D721Med (cell line): ENCODE measurements at places on chromosomes 7 and 10.

DNA sequence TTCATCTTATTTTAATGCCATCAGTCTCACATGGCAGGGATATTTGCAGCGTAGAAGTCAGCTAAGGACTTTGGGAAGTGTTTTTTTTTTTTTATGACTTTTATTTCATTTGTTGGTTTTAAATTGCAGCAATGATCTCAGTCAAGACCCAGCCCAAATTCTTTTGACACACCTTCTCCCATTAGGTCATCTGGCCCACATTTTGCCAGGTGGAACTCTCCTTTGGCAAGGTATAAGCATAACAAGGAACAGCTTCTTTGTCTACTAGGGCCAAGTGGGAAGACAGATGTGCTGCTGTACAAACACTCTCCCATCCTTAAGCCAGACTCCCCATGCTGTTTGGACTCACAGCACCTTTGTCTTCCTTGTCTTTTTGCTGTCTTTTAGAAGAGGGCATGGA is 41.8 kb downstream of the PLEKHA8 start:
- DNase-seq, result no peak

- DNase-seq, result no peak
These were observed 253.7 kb downstream of the PTEN start for GRCh38 chr10:88116971-88117626.

DNA sequence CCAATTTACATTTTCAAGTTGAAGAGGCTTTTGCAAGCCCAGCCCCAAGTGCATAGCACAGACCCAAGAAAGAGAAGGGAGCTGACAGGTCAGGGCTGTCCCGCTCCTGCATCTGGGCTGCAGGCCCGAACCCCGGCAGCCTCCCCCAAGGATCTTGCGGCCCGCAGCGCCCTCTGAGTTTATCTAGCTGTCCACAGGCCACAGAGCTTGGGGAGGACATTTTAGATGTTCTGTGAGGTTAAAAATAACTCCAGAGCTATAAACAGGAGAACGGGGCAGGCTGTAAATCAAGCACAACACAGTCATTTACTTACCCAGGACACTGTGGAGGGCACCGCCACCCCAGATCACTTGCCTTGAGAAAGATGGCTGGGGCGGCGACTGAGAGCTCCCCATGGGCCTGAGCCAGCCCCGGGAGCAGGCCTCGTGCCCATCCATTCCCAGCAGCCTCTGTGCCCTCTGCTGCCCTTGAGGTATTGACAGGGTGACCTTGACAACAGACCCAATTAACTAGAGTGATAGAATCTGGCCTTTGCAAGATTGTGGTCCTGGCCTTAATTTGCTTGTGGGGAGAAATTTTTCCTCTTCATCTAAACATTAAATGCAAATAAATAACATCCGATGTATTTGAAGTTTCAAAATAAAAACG is 563.0 kb downstream of the TCERG1L start:
- no peak for DNase-seq

GRCh38 chr10:117541909-117542705 is 439 bp upstream of the EMX2 start:
- no peak for DNase-seq

- DNase-seq, result no peak
These were observed 864 bp downstream of the PSTK start for GRCh38 chr10:122981066-122981464.

DNA sequence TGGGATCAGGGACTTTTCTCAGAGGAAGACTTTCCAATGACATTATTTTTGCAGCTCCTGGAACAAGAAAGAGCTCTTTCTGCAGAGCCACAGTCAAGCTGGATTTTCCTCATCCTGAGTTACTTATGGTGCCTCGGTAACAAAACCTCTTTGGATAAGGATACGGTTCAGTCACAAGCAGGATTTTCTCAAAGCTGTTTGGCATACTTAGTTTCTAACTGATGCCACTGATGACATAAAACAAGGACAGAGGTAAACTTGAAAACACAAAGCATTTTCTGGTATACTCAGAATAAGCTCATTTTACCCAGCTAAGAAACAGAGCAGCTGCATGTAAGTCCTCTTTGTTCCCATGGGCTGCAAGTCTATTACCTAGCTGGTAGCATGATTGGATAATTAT is 340.9 kb upstream of the MEOX2 start:
- DNase-seq, result no peak

GRCh38 chr7:23532490-23533237 is 883 bp upstream of the TRA2A start:
- no peak for DNase-seq

GRCh38 chr10:35890676-35891495 is 248.8 kb upstream of the FZD8 start:
- DNase-seq, result no peak

DNA sequence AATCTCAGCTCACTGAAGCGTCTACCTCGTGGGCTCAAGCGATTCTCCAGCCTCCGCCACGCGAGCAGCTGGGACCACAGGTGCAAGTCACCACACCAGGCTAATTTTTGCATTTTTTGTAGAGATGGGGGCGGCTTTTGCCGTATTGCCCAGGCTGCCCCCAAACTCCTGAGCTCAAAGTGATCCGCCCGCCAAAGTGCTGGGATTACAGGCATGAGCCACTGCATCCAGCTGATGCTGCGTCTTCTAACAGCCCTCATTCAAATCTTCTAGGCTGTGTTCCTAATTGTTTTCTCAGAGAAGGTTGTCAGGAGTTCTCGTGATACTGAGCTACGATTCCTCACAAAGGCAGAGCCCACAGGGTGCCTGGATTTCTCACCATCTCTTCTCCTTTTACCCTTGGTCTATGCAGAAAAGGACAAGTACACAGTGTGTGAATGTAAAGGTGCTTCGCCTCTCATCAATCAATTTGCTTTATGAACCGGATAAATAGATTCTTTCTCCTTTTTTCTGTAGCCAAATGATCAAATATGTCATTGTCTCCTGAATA is 247.3 kb upstream of the PTN start:
- no peak for DNase-seq

- no peak for DNase-seq
These were observed 35.0 kb downstream of the DNAJC12 start for GRCh38 chr10:67802767-67803538.

GRCh38 chr10:96334616-96335526 is 23.9 kb downstream of the OPALIN start:
- peak; percentile 32 for DNase-seq

- no peak for DNase-seq
These were observed 92.1 kb upstream of the PODXL start for GRCh38 chr7:131648491-131648890.

DNA sequence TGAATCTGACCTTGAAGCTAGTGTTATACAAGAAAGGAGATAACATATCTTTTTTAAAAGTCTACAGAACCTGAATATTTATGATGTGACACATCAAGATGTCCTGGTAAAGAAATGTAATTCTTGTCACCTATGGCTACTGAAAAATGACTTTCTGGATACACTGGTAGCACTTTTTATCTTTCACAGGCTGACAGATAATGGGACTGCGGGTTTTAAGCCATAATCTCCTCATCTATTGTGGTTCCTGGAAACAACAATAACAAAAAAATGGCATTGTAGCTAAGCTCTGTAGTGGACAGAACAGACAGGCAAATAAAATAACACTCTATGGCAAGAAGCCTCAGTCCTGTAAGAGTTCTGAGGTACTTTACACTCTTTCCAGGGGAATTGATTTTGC is 31.6 kb upstream of the YAE1 start:
- no peak for DNase-seq

DNA sequence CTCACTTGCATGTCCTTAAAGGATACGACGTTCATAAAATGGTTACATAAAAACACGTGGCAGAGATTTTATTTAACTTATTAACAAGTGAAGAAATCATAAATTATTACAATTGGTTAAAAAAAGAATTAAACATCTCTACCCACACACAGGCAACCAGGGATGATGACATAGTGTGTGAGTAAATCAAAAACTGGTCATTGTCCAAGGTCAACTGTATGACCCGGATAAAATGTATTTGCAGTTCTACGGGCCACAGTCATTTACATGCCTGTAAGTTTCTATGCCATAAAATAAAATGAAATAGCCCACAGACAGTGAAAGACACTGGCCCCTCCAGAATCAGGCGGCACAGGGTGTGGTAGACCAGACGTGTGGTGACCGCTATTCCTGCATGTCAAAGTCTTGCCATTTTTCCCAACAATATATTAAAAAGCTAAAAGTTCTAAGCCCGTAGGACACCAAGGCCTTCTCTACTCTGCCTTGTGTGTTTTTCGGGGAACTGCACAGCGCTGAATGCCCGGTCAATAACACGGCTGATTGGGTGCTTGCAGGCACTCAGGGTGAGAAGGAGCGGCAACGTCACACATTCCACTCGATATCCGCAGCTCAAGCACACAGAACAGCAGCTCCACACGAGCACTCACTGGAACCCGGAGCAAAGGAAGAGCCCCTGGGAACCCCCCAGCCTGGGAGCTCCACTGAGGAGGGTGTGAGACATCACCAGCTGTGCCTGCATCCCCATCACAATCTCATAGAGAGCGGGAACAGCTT is 143.3 kb upstream of the PPP2R2D start:
- DNase-seq, result no peak

- DNase-seq, result no peak
These were observed 65.9 kb downstream of the PDIA4 start for GRCh38 chr7:148962440-148962822.

DNA sequence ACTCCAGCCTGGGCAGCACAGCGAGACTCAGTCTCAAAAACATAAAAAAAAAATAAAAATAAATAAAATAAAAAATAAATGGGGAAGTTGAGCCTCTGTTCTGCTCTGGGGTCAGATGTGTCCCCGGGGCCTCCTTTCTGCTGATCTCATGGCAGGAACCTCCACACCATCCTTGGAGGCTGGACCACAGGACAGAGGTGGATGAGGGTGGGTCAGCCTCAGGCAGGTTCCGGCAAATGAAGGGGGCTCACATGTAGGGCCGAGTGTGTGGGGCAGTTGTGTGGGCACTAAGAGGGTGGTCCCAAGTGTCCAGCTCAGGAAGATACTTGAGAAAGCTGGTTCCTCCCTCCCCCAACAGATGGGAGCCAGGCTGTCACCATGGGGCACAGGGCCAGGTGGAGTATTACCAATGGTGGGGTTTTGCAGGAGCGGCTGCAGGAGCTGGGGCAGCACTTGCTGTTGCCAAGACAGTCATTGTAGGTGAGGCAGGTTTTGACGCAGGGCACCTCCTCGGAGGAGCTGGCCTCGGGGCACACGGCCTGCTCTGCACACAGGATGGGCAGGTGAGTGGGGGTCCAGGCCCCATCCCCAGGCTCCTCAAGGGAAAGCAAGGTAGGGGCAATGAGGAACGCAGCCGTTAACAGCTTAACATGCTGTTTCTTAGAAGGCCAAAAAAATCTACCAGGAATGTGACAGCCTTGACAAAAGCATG is 13.9 kb upstream of the TBRG4 start:
- DNase-seq, result no peak

DNA sequence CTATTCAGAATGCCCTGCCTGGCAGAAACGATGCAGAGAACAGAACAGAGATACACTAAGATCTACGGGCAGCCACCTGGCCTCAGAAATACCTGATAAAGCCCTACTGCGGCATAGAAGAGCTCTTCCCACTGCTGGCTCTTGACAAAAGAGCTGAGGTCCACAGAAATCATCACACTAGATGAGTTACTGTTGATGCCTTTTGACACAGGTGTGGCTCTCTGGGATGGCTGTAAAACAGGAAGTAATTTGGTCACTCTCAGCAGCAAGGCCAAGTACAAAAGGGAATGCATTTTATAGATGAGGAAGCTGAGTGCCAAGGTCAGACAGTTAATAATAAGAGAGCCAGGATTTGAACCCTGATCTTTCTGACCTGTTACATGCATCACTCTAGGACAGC is 35.0 kb upstream of the ACSL5 start:
- no peak for DNase-seq

DNA sequence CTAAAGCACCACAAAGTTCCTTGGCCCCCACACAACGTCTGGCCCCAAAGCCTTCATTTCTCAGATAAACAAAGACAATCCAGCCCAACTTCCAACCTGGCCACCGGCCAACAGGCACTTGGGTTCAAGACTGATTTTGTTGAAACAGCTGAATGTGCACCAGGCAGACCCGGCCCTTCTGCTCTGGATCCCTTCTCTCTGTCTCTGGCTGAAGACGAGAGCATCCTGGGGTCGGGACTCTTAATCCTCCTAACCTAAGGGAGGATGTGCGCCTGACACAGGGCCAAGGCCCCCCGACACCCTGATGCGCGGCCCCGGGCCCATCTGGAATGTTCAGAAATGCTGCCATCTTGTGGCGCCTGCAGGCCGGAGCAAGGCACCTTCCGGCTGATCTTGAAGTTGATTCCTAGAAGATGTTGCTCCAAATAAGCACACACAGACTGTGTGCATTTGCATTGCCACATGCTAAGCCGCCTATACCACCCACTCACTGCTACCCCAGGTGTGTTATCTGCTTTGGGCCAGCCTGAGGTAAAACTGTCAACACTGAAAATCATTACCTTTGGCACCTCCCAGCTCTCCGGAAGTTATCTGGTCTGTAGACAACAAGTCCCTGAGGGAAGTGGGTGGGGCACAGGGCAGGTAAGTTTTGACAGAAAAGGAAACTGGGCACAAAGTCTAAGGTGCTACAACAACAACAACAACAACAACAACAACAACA is 98.4 kb upstream of the HABP2 start:
- peak; percentile 18 for DNase-seq

GRCh38 chr7:87448388-87448787 is 27.1 kb downstream of the ABCB4 start:
- no peak for DNase-seq

DNA sequence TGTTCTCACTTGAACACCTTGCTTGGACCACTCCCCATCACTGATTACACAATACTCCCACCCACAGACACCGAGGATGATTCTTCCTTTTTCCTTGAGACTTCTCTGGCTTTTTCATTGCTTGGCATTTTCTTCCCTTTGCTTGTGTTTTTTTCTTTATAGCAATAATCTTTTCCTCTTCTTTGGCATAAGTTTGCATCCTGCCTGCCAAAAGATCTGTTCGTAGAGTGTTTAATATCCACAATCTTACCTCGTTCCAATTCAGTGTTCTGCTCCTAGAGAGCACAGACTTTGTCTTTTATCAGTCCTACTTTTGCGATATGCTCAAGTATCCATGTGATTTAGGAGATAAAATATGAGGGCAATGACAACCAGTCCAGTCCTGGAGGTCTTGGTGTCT is 303.3 kb upstream of the CDC14C start:
- no peak for DNase-seq

DNA sequence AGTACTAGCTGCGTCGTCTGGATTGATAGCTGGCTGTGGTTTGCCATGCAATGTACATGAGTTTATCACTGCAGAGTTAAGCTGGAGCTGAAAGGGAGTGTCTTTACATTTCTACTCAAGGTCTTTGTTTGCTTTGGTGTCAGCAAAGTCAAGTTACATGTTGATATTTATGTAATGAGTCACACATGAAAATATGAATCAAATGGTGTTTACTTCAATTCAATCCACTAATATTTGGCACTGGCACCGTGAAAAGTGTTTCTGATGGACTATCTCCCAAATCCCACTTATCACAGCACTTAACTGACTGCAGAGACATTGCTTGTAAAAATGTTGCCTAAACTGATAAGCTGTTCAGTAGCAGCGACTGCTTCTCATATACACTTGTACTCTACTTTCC is 395.9 kb downstream of the TFEC start:
- DNase-seq, result no peak

- DNase-seq, result no peak
These were observed 1.1 kb downstream of the AUTS2 start for GRCh38 chr7:69599286-69599954.

GRCh38 chr10:132884691-132885271 is 57.6 kb downstream of the CFAP46 start:
- no peak for DNase-seq
